ENCODE measurements at places on chromosomes 7 and 10.
A peak's percentile ranks its signal among the peaks of the same experiment; 100 is the strongest.

- DNase-seq = peak; percentile 54
Observed at GRCh38 chr7:131234719-131235488, 92.8 kb upstream of the MKLN1 start.

- DNase-seq = peak; percentile 5
Observed at GRCh38 chr10:2619472-2619871, 447.9 kb upstream of the PFKP start.

DNA sequence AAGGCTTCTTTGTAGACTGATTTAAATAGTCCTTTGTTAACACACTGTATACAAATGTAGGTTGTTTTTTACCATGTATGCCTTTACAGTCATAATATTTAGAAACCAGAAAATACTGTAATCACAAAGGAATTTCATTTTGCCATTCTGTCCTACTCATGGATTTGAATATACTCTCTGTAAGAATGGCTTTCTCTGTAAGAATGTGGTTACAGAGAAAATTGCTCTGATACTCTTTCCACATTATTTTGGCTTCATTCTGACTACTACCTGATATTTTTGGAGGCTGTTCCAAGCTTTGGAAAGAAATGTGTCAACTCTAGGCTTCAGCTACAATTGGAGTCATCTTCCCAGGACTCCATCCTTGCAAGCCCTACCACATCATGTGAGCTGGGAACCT is 23.5 kb downstream of the CH25H start:
- peak; percentile 73 for DNase-seq

GRCh38 chr10:72649291-72649690 is 23.4 kb upstream of the MICU1 start:
- DNase-seq = no peak

GRCh38 chr10:52050429-52051047 is 263.5 kb upstream of the DKK1 start:
- no peak for DNase-seq

DNA sequence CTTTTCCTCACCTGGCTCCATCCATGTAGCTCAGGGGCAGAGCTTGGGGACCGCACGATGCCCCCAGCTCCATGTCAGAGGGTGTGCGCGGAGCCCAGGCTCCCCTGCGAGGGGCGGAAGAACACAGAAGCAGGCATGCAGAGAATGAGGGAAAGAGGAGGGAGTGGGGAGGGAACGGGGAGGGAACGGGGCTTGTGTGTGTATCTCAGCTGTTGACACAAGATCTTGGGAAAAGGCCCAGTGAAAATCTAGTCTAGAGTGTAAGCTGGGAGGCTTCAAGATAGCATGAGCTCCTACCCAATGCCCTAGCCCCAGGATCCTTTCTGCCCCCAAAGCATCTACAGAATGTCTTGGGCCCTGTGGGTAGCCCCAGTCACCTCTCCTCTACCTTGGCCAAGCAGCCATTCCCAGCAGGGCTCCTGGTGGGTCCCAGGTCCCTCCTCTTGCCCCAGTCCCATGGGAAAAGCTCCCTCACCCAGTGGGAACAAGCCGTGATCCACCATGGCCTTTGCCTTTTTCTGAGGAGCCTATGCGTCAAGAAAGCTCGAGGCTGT is 25.1 kb upstream of the NDST2 start:
- DNase-seq = no peak

DNA sequence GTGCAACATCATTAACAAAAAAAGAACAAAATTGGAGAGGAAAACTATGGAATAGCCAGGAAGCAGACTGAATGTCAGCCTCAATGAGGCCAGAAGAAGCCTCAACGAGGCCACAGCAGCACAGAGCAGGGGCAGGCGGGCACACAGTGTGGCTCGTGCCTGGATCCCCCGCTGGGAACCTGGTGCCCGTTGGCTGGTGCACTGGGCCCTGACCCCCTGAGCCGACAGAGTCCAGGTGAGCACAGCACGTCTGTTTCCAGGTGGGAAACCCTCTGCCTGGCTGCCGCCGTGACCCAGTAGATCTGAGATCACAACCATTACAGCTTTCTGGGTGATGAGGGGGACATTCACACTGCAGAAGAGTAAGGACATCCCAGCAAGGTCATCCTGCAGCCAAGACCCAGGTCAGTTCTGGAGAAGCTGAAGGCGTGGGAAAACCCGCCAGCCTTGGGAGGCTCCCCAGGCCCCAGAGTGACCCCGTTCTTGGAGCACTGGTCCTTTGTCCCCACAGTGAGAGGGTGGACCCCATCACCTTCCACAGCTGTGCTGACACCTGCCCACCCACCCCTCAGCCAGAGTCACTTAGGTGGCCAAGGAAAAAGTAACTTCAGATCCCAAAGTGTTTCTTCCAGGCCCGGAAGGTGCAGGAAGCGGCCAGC is 222.1 kb downstream of the ADARB2 start:
- DNase-seq = no peak

DNA sequence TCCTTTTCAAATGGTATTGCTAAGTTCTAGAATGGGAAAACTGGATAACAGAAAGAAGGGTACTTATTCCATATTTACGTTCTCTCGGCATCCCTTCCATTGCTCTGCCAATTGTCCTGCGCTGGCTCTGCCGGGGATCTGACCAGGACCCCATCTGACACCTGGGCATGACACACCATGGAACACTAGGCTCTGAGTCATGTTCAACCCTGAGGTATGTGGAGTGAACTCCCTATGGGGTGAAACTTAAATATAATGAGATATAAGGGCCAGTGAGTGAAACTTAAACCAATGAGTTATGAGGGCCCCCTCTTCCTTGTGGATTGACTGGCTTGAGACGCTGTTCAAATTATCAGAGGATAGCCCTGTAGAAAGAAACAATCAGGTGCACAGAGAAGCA is 55.1 kb upstream of the ZEB1 start:
- DNase-seq = peak; percentile 37
